Activated T-helper 1 cell treated with anti-CD3 and anti-CD28 coated beads, Interleukin-12 subunit alpha, Interleukin-12 subunit beta, Interleukin-2, Interleukin-4 antibody, amounts not matched to agents 30 ng/mL and 10 ng/mL and 1 ng/mL, durations not matched to agents 14 hours and 24 hours and 36 hours (primary cell): ENCODE measurements at places on chromosomes 7 and 10. TPM values are rescaled to one million over a fixed set of nuclear protein-coding genes. Genes with fewer than 3 reads are reported as not detected.

- DNase-seq, result no peak
Measured at GRCh38 chr7:148987751-148988512, 40.4 kb downstream of the PDIA4 start.

Gene GRK5
- 25.3 and 25.8 TPM in 2 replicates for total RNA-seq

- no peak for DNase-seq
Measured at GRCh38 chr10:16891375-16892313, 74.4 kb upstream of the RSU1 start.

Gene ERLIN1
- 16.6 and 19.4 TPM in 2 replicates for total RNA-seq

DNA sequence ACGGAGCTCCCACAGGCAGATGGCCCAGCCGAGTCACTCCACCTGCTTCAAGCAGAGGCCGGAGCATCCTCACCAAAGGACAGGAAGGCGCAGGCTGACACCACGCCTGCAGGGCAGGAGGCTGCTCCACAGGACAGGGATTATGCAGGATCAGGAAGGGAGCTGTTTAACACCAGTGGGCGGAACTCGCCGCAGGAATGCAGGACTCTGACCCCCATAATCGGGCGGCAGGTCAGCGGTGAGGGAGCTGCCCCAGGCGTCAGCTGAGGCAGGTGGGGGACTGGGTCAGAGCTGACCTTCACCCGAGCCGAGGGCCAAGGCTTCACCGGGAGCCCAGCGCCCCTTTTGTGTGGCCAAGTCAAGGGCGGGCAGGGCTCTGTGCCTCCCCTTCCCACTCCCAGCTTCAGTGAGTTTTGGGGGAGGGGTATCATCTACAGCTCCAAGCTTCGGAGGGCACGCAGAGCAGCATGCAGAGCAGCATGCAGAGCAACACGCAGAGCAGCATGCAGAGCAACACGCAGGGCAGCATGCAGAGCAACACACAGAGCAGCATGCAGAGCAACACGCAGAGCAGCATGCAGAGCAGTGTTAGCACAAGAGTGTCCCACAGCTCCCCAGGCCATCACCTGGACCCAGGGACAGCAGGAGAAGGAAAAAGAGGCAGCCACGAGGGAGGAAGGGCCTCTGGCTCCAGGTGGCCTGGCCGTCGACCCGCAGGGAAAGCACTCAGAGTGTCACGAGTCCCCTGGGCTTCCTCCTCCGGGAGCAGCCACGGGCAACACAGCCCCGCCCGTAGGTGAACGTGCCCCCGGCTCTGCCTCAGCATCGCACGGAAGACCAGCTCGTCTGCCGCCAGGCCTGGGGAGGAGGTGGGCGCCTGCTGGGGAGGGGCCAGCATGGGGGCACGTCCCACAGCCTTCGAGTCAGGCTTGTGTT is 151.7 kb upstream of the PPP2R2D start:
- no peak for DNase-seq

Gene SAP25
- 9.1 and 11.2 TPM in 2 replicates for total RNA-seq

Gene PCLO
- not detected in 2 replicates for total RNA-seq

Gene SERPINE1
- 0.36 and 0.47 TPM in 2 replicates for total RNA-seq

- DNase-seq, result no peak
Measured at GRCh38 chr7:91683823-91684222, 196.7 kb downstream of the MTERF1 start.

DNA sequence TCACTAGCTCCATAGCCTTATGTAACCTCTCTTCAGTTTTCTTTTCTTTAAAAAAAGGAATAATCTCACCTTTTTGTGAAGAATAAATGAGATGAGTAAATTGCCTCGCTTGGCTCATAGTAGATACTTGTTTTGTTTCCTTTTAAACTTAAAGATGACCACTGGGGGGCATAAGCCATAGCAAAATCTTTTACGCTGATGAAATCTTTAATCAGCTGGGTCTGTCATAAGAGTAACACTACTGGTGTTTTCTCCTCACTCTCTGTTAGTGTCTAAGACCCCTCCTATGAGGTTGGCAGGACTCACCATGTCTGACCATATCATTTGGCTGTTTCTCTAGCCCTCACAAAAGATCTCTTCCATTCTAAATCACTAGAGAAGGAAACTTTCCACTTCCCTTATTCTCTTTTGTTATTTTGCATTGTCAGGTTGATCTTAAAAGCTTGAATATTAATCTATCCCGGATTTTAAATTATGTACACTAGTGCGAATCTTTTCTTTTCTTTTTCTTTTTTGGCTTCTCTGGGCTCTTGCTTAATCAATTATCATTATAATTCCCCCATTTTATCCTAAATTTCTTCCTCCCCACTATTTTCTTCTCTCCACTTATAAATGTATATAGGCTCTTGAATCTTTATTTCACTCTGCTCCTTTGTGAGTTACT is 12.5 kb downstream of the STAG3 start:
- no peak for DNase-seq

- DNase-seq, result no peak
Measured at GRCh38 chr7:48096273-48096672, 7.2 kb downstream of the UPP1 start.

Gene PDAP1
- total RNA-seq, result 160 and 162 TPM in 2 replicates

Gene MGAM2
- total RNA-seq, result not detected in 2 replicates

DNA sequence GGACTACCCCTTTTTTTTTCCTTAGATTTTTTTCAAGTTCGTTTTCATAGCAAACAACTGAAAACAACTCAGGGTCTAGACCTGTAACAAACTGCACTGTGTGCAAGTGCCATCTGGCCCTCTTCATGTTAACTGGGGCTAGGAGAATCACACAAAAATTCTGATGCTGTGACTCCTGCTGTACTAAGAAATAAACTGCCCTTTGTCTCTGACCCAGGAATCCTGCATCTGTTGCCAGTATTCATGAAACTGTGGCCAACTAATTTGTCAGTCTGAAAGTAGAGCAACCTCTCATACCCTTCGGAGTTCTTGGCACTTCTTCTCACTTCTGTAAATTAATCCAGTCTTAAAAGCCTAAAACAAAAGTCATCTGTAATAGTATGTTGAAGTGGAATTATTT is 218.4 kb upstream of the PCDH15 start:
- no peak for DNase-seq

Gene MCM10
- total RNA-seq, result 104 and 106 TPM in 2 replicates

DNA sequence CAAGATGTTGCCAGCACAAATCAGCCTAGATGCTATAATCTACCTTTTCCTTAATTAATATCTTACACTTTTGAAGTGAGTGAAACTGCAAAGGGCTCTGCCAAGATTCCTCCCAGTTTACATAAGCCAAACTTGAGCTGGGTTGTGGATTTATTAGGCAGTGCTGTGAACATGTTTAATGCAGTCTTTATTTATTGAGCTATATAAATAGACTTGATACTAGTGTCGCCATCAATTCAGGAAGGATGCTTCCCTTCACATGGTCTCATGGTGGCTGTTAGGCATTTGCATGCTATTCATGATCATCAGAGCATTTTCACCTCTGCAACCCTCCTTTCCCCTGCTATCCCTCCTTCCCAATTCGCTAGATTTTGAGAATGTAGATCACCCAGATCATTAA is 40.2 kb downstream of the PLEKHS1 start:
- no peak for DNase-seq

Gene ARHGEF5
- total RNA-seq, result 8.0 and 9.1 TPM in 2 replicates

- no peak for DNase-seq
Measured at GRCh38 chr10:30384701-30385201, 35.7 kb upstream of the MTPAP start.

- DNase-seq, result no peak
Measured at GRCh38 chr7:139341776-139342226, 664 bp downstream of the FMC1 start.

Gene LBX1
- not detected in 2 replicates for total RNA-seq

DNA sequence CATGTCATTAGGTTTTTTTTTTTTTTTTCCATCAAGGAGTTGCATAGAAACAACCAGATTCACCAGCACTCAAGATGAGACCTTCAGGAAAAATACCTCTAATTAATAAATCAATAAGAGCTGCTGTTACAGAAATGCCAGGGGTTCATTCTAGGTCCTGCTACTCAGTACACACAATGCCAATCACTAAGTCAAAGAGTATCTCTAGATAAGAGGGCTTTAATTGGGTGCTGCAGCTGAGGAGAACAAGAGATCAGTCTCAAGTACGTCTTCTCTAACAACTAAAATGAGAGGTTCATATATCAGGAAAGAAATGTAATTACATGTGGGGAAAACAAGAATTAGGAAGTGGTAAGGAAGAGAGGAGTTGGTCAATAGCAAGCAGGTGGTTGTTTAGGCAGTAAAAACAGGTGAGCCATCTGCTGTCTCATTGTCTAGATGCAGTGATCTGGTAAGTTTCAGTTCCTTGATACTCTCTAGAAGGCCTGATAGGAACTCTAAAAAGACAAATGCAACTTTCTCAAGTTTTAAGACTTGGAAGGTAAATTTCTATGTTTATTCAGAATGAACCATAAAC is 272.9 kb upstream of the ZWINT start:
- DNase-seq, result no peak

Gene MALRD1
- not detected in 2 replicates for total RNA-seq
